Stimulated activated CD8-positive, alpha-beta memory T cell treated with anti-CD3 and anti-CD28 coated beads, Interleukin-15, amount 100 ng/mL, for 48 hours (primary cell): ENCODE measurements at places on chromosomes 11 and 22.

- no peak for DNase-seq
Measured at GRCh38 chr11:47724041-47724729, 9.0 kb upstream of the AGBL2 start.

- no peak for DNase-seq
Measured at GRCh38 chr22:20940904-20941385, 23.7 kb downstream of the CRKL start.

DNA sequence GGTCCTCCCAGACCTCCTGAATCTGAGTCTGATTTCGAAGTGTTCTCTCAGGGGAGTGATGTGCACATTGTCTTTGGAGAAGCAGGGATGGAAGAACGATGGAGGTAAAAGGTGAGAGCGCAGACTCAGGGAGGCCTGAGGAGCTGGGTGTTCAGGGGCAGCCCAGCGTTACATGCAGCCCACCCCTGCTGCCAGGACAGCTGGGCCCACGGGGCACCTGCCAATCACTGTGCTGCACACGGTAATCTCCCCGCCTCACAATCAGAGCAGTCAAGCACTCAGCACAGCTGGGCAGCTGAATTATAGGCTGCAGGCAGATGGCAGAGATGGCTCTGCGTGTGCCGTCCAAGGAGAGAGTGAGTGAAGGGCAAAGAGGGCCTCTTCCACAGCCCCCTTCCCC is 17.9 kb upstream of the HTR3A start:
- DNase-seq = no peak

DNA sequence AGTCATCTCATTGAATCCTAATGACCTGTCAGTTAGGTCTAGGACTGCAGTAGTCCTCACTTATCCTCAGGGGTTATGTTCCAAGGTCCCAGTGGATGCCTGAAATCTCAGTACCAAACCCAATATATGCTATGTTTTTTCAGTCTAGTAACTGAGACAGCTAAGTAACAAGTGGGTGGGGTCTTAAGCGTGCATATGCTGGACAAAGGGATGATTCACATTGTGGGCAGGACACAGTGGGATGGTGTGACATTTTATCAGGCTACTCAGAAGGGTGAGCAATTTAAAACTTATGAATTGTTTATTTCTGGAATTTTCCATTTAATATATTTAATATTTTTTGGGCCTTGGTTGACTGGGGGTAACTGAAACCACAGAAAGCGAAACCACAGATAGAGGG is 29.0 kb downstream of the DDX10 start:
- DNase-seq = no peak

- DNase-seq = no peak
Measured at GRCh38 chr11:1751531-1751921, 1.1 kb upstream of the IFITM10 start.

DNA sequence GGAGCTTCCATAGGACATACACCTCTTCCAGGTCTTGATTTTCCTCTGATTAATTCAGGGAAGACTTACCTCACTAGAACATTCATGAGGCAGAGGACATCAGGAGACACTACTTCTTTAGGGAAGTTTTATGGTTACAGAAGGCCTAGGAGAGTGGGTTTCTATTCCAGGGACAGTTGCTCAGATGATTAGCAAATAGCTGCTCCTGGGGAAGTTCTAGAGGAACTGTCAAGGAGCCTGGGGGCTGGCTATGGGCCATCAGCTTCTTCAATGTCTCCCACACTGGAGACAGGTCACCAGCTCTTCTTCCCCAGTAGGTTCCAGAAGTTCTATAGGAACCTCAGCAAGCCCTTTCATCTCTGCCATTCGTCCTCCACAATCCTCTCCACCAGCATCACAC is 11.5 kb upstream of the OR10A5 start:
- no peak for DNase-seq

- no peak for DNase-seq
Measured at GRCh38 chr11:102144357-102145355, 34.4 kb downstream of the YAP1 start.

GRCh38 chr11:70483917-70484316 is 85.6 kb downstream of the CTTN start:
- no peak for DNase-seq

GRCh38 chr11:111327908-111328624 is 29.7 kb downstream of the POU2AF3 start:
- no peak for DNase-seq

GRCh38 chr11:3359092-3359824 is 19.7 kb downstream of the ZNF195 start:
- no peak for DNase-seq

- DNase-seq = no peak
Measured at GRCh38 chr22:45211435-45211834, 29.3 kb downstream of the KIAA0930 start.

GRCh38 chr11:111362887-111363411 is 16.1 kb downstream of the POU2AF1 start:
- DNase-seq = no peak

- DNase-seq = no peak
Measured at GRCh38 chr11:17540807-17541206, 3.4 kb downstream of the USH1C start.

DNA sequence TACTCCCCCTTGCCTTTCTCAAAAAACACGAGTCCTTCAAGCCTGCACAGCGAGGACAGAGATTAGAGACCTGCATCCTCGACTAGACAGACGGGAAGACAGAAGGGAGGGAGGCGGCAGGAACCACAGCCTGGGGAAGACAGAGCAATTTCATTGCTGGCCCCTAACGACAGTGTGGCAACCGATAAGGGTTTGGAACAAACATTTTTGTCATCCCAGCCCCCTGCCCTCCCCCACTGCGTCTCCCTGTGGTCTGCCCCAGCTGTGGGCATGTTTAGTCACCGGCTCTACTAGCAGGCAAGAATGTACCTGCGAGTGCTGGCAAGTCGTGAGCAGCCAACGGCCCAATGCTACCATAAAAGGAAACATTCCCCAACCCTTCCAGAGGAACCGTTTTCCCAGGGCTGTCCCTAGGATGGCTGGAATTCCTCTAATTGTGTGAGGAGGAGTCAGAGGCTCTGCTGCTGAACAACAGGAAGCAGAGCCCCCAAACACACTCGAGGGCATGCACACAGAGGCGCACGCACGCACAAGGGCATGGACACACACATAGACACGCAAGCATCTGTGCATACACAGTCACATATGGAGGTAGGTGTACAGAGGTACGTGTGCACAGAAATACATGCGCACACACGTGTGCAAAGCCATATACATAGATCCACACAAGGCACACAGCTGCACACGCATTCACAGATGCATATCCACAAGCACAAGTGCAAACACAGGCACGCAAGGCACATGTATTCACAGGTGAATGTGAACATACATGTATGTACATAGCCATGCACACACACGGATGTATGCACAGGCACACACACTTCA is 58.3 kb downstream of the MYH9 start:
- DNase-seq = peak; percentile 86

DNA sequence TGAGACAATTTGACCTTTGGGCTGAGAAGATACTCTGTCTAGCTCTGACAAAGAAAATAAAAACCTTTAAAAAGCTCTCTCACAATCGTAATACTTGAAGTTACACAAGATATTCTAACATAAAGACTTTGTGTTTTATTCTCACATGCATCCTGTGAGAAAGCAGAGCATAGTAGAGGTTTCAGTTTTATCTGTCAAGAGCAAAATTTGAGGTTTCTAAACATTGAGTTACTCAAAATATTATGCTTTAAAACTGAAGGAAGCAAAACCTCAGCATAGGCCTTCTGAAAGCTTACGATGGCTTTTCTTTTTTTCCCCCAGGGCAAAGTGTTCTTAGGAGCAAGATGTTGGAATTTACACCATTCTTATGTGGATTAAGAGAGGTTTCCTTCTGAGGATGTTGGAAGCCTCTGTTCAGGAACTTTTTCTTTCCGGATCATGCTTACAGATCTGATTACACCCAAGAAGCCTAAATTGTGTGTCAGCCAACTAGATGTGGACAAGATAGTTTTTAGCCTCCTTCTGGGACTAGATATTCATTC is 15.0 kb upstream of the OR51M1 start:
- no peak for DNase-seq

- DNase-seq = peak; percentile 63
Measured at GRCh38 chr11:66510271-66510989, at the start of gene BBS1. Gene BBS1, plus strand, starts transcription at chr11:66510635. Its CDS starts 25 bp downstream, at chr11:66510660.

GRCh38 chr11:61054513-61054912 is 47.8 kb upstream of the CD5 start:
- DNase-seq = no peak

DNA sequence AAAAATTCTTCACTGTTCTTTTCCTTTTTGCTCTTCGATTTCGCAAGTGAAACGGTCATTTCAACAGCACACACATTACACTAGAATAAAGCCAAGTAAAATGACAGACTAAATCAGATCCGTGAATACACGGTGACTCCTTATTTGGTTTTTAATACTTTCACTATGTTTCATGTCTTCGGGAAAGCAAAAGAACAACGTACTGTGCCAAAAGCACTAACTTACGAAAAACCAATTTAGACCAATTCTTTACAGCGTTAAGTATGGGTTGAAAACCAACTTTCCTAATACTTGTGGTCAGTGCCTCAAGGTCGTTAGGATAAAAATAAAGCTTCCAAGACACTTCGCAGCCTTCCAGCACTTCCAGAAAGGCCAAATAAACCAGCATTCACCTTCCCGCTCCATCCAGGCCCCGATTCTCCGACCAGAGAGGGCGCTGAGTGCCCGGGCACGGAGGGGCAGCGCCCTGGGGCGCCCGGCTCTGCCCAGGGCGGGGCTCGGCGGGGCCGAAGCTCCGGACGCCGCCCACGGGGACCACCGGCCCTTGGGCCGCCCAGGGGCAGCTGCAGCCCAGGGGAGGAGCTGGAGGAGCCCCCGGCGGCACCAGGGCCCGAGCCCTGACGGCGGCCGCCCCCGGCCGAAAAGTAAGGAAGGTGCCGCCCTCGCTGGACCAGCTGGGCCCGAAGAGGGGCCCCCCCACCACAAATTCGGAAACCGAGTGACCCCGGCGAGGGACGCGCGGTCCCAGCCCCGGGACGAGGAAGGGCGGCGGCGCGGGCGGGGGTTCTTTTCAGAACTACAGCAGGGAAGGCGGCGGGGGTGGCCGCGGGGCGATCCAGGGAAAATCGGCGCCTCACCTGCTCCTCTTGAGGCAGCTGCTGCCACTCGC is 499 bp downstream of the ATL3 start:
- no peak for DNase-seq

DNA sequence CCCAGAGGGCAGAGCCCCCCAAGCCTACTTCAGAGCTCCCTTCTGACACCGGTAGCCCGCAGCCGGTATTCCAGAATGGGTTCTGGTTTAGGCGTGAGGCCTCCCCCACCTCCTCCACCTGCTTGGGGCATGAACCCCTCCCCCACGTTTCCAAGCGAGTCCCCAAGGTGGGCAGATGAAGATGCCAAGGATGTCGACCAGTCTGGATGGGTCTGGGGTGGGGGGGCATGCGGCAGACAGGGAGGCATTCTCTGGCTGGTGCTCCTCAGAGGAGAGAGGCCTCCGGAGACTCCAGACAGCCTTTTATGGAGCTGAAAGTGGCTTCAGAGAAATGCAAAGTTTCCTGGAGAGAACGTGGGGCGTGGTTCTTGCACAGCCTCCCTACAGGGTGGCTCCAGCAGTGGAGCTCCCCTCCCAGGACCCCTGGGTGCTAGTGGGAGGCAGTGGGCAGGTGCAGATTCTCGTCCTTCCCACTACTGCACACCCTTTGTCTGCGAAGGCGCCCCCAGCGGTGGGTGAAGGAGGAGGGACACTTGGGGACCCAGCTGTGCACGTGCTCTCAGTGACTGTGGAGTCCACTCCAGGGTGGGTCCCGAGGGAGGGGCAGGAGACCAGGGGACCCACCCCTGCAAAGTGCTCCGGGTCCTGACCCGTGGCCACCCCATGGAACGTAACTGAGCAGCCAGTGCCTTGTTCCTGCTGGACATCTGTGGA is 4.2 kb downstream of the CCND1 start:
- DNase-seq = no peak

- DNase-seq = no peak
Measured at GRCh38 chr22:27224485-27225374, 567.3 kb downstream of the MIAT start.

DNA sequence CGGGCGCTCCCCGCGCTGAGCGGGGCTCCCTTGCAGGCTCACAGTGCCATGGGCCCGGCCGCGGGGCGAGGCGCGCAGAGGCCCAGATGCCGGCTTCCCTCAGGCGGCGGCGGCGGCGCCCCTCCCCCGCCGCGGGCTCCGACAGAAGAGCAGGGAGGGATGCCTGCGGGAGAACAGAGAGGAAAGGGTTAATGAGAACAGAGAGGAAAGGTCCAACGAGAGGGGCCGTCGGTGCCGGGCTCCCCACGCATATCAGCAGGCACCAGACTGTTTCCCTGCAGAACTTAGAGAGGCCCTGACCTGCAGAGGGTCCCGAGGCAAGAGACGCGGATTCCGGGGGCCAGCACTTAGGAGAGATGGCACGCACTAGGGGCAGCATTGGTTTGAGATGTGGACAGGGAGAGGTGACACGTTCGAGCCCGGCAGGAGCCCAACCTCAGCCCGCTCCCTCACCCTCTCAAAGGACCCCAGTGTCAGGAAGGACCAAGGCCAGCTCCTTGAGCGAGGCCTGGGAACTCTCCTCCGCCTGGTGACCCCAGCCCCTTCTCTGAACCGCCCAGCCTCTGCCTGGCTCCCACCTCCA is 9.1 kb downstream of the NRXN2 start:
- no peak for DNase-seq

DNA sequence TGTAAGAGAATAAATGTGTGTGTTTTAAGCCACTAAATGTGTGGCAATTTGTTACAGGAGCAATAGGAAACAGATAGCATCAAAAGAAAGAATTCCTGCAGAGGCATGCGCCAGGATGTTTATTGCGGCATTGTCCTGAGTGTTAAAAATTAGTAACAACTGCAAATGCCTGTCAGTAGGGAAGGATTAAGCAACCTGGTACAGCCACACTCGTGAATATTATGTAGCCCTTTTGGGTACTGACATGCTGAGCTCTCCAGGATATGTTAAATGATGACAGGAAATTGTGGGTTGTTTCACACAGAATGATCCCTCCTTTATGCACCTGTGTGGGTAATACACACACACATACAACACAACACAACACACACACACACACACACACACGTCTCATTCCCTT is 69.7 kb upstream of the MYOD1 start:
- no peak for DNase-seq

DNA sequence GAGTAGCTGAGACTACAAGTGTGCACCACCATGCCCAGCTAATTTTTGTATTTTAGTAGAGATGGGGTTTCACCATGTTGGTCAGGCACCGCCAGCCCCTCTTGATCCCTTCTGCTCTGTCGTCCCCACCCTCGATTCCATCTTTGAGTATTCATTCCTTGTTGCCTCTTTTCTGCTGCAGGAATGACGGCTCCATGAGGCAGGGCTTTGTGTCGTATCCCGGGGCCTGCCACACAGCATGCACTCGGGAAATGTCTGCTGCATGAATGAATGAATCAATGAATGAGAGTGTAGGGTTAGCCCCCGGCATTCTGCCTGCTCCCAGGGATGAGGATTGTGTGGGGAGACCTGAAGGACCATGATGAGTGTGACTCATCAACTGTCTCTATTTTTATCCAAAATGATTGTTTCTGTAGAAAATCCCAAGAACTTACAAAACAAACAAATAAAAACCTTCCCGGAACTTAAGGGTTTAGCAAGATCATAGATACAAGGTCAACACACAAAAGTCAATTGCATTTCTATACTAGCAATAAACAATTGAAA is 54.6 kb upstream of the SLC22A12 start:
- no peak for DNase-seq
